RPMI7951 (cell line): ENCODE measurements at places on chromosomes 7 and 10. TPM values are rescaled to one million over a fixed set of nuclear protein-coding genes. Genes with fewer than 3 reads are reported as not detected.
A peak's percentile ranks its signal among the peaks of the same experiment; 100 is the strongest.

The PLXDC2 gene
- total RNA-seq: 0.10 and 0.24 TPM in 2 replicates

The AQP1 gene
- total RNA-seq: 68.7 and 70.4 TPM in 2 replicates

The CYP26C1 gene
- total RNA-seq: not detected in 2 replicates

The ZNF3 gene
- total RNA-seq: 22.6 and 25.1 TPM in 2 replicates

The OPALIN gene
- total RNA-seq: not detected in 2 replicates

The FGL2 gene
- 0.20 TPM in 1 of 2 replicates, not detected in the other for total RNA-seq

The ANKRD61 gene
- total RNA-seq: 0.12 and 0.20 TPM in 2 replicates

The ELFN1 gene
- 0.39 and 0.48 TPM in 2 replicates for total RNA-seq

The CDC14C gene
- total RNA-seq: not detected in 2 replicates

The PNLIPRP2 gene
- not detected in 2 replicates for total RNA-seq

The IDI2 gene
- not detected in 2 replicates for total RNA-seq

The C10orf67 gene
- total RNA-seq: not detected in 2 replicates

The ADCY1 gene
- total RNA-seq: 3.1 and 4.4 TPM in 2 replicates

The TMEM236 gene
- total RNA-seq: 0.10 and 0.12 TPM in 2 replicates

The KAZALD1 gene
- total RNA-seq: 8.1 and 11.4 TPM in 2 replicates

The SPDYE1 gene
- not detected in 2 replicates for total RNA-seq

- DNase-seq: no peak
These were observed 975.2 kb downstream of the SORCS1 start for GRCh38 chr10:106189292-106189691.

DNA sequence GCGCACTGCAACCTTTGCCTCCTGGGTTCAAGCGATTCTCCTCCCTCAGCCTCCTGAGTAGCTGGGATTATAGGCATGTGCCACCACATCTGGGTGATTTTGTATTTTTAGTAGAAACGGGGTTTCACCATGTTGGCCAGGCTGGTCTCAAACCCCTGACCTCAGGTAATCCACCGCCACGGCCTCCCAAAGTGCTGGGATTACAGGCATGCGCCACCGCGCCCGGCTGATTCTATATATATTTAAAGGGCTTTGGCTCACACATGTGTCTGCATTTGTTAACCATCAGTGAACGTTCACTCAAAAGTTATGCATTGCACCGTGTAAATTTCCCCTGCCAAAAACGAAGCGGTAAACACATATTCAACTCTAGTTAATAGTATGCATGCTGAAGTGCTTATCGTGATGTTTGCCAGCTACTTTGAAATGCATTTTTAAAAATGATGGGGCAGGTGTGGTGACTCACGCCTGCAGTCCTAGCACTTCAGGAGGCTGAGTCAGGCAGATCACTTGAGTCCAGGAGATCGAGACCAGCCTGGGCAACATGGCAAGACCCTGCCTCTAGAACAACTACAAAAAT, 17.7 kb upstream of the WIPI2 start:
- no peak for DNase-seq

GRCh38 chr7:32163141-32163806, 93.1 kb upstream of the PDE1C start:
- DNase-seq: peak; percentile 98

- no peak for DNase-seq
These were observed 128.7 kb downstream of the ELAPOR2 start for GRCh38 chr7:86930554-86931307.

GRCh38 chr10:128306535-128306934, 180.3 kb upstream of the MKI67 start:
- no peak for DNase-seq

- no peak for DNase-seq
These were observed 172.2 kb downstream of the RTKN2 start for GRCh38 chr10:62096256-62096933.

GRCh38 chr7:133662830-133663229, 410.0 kb downstream of the EXOC4 start:
- no peak for DNase-seq

DNA sequence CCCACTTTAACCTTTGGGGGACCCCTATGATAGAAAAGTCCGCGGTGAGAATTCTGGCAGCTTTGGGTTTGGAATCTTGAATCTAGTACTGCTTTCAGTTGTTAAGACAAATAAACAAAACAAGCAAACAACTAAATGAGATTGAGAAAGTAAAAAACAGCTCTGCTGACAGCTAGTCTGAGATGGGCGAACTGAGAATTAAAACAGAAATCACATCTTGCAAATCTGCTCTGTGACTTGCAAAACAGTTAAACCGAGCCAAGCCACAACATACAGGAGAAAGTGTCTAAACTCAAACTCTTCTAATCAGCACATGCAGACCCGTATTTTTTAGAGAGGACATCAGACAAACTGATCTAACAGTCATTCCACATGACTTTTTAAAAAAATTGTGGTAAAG, 110.4 kb downstream of the SH2D4B start:
- DNase-seq: no peak

DNA sequence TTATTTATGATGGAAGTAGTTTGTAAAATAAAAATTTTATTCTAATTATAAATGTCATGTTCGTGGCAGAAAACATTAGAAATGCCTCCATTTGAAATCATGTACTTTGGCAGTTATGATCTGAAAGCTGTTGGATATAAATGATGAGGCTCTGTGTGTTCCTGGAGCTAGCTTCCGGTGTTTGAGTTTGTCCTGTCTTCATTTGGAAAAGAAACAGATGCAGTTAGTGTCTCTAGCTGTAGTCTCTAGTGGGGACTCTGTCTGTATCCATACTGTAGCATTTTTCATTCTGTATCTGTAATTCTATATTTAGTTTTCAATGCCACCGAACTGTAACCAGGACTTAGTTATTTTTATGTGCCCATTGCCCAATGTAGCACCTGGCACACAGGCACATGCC, 197.0 kb upstream of the FZD1 start:
- no peak for DNase-seq

DNA sequence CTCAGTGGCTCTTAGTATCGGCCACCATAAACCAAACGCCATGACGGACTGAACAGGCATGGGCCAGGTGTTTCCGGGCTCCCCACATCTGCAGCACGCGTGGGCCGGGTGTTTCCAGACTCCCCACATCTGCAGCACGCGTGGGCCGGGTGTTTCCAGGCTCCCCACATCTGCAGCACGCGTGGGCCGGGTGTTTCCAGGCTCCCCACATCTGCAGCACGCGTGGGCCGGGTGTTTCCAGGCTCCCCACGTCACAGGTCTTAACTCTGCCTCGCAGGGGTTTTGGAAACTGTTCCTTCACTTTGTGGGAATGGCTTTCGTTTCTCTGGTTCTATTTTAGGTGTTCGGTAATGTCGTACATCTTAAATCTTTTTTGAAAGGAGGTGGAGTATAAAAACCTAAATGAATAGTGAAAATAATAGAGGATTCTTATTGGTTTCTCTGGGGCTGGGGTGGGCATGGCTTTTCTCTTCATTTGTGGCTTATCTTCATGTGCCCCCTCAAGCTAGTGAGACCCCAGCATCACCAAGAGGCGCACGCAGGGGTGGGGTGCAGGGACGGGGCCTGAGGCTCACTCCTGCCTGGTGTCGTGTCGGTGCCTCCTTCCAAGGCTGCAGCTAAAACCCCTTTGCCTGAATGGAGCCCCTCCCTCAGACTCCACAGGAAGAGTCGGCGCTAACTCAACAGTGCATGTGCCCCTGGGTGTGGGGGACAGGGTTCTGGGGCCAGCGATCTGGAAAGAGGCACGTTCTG, 126.3 kb downstream of the WDR37 start:
- DNase-seq: no peak

DNA sequence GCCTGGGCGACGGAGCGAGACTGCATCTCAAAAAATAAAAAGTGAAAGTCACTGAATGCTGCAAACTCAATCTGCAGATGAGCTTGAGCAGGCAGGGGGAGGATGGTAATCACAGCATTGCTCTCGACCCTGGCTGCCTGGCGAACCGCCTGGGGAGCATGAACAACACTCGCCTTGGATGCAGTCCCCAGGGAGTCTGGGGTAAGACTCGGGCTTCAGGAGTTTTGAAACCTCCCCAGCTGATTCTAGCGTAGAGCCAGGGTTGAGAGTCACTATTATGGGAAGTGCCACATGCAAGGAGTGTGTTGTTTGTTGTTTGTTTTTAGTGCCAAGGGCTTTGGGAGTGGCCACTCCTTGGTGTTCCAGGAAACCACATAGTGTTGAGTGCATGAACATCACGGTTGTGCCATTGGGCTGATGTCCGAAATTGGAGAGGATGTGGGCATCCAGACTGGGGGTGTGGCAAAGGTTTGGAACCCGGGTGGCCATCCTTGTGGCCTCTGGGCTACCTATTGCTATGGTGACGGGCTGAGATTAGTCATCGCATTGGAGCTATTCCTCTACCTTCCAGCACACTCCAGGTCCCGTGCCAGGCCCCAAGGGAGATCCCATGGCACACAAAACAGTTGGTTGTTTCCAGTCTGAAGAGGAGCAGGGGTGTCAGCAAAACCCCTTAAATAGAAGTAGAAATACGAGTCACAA, 92.6 kb downstream of the RGS10 start:
- peak; percentile 92 for DNase-seq

GRCh38 chr10:3119796-3120459, 52.6 kb downstream of the PFKP start:
- DNase-seq: peak; percentile 41

- DNase-seq: peak; percentile 44
These were observed 161.8 kb downstream of the NRF1 start for GRCh38 chr7:129773328-129773731.

DNA sequence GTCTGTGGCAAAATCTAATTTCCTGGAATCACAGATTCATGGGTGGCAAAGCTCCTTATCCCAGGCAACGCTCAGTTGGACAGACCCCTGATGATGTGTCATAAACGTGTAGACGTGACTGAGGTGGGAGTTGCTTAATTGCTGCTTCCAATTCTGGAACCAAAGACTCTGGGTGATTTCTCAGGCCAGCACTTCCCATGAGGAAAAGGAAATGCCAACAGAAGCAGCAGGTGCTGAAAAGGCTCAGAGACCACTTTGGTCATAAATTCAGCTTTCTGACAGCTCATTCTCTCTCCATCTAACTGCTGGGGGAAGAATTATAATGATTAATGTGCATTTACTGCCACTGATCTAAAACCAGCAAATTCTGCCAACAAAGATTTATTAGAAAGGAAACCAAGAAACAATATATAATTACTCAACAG, 88.7 kb downstream of the OSBPL3 start:
- peak; percentile 63 for DNase-seq

GRCh38 chr7:21908746-21909145, 37.0 kb downstream of the CDCA7L start:
- DNase-seq: no peak

GRCh38 chr10:123136806-123137642, 1.3 kb downstream of the HMX3 start:
- DNase-seq: no peak

DNA sequence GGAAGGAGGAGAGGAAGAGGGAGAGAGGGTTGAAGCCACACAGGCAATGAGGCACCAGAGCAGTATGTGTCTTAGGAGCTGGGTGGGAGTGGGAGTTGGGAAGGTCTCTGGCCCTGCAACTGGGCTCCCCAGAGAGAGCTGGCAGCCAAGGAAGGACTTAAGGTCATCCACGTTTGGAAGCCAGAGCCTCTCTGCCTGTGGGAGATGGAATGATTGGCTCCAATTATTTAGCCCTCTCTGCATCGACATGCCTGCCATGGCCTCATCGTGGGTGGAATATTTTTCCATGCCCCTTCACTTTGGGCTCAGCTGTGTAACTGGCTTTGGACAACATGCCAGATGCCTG, 478.5 kb downstream of the RPS24 start:
- DNase-seq: no peak

- DNase-seq: peak; percentile 96
These were observed 66.7 kb upstream of the ATP6V0A4 start for GRCh38 chr7:138864667-138865066.

GRCh38 chr10:36017137-36017536, 375.0 kb upstream of the FZD8 start:
- no peak for DNase-seq

DNA sequence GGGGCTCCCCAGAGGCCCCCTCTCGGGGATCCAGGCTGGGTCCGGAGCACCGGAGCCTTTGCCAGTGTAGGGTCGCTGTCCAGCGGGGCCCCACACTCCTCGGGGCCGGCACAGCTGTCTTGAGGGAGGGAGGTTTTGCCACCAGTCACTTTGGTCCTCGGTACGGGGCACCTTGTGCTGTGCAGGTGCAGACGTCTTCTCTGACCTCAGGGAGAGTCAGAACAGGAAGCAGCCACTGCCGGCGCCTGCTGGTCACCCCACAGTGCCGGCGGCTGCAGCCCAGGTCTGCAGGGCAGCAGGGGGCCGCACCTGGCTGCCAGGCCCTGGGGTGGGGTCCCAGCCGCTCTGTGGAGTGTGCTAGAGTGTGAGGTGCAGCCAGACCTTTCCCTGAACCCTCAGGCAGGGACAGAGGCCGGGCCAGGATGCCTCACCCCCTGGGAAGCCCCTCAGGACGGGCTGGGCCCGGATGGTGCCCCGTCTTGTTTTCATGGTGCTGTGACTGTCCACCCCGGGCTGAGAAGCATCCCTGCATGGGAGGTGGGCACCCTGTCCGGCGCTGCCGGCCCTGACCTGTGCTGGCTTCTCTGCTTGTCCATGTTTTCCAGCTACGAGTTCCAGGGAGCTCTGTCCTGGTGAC, 8.2 kb downstream of the MAFK start:
- no peak for DNase-seq

GRCh38 chr10:23910291-23910690, 298.6 kb upstream of the KIAA1217 start:
- DNase-seq: no peak

DNA sequence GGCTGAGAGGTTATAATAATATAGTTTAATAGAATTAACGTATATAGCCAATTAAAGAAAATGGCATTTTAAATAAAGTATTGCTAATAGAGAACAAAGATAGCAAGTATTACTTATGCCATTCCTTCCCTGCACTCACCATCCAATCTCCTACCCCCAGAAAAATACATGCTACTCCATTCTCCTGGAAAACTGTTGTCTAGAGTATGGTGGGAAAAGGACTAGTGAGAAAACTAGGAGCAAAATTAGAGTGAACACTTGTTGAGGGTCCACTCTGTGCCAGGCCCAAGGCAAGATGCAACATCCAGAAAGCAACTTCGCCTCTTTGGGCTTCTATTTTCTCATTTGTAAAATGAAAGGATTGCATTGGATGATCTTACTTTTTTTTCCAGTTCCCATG, 149.1 kb downstream of the CPED1 start:
- no peak for DNase-seq

DNA sequence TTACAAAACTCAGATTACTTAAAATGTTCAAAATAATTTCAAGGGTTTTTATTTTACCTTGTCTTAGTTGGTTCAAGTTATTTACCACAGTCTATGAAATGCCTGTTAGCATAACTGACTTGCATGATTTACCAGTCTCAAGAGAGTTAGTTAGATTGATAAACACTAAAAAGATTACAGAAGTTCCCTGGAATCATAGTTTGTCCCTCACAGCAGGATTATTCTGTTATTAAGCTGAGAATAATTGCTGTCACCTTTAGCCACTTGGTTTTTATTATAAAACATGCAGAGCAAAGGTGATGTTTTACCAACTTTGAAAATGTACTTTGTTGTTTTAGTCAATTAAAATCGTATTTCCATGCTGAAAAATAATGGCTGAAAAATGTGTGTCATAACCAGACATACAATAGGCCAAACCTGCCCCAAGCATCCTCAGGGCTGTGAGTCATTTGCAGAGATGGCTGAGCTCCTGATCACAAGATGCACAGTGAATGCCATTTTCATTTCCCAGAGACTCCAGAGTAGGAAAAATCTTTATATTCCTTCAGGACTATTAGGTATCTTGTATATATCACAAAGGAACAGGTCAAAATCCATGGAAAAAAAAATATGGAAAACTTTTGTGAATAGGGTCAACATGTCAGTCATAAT, 87.8 kb upstream of the DKK1 start:
- DNase-seq: peak; percentile 23

- DNase-seq: no peak
These were observed 63.8 kb downstream of the ZNF438 start for GRCh38 chr10:30967650-30968410.

- peak; percentile 34 for DNase-seq
These were observed 18.8 kb downstream of the BMPR1A start for GRCh38 chr10:86775056-86775869.
